Stimulated activated CD8-positive, alpha-beta memory T cell treated with anti-CD3 and anti-CD28 coated beads, Interleukin-12 subunit alpha, Interleukin-12 subunit beta, amount 100 ng/mL, for 1 hour (primary cell): ENCODE measurements at places on chromosomes 7 and 10.

GRCh38 chr10:75876710-75877109, 445.3 kb downstream of the LRMDA start:
- DNase-seq: no peak

GRCh38 chr10:128812000-128812399, 655.0 kb upstream of the MGMT start:
- no peak for DNase-seq

GRCh38 chr7:45181991-45182855, 24.6 kb downstream of the RAMP3 start:
- no peak for DNase-seq

GRCh38 chr10:72626444-72626754, 520 bp upstream of the MICU1 start:
- no peak for DNase-seq

DNA sequence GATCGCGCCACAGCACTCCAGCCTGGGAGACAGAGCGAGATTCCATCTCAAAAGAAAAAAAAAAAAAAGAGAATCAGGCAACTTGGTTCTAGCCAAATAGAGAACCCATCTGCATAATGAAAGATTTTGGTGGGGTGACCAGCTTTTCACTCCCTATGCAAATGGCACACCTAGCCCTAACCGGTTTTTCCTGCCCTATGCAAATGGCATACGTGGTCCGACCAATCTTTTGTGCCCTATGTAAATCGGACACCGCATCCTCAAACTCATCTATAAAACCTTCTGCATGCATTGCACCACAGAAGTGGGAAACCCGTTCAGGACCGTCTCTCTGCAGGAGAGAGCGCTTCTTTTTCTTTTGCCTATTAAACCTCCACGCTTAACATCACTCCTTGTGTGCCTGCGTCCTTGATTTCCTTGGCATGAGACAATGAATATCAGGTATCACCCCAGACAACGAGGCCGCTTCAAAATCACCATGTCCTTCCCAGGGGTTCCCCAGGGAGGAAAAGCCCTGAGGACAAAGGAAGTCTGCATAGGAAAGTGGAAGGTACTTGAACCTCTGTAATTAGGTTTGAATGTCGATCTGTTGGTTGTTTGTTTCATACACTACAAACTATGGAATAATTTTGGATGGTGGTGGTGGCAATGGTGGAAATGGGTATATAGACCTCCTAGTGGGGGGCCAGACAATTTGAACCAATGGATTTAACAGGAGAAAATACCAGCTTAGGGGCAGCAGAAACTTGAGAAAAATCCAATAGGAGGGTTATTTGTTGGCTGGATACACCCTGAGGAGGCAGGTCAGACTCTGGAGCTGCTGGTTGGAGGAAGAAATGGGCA, 396.2 kb downstream of the TYW1 start:
- DNase-seq: no peak

DNA sequence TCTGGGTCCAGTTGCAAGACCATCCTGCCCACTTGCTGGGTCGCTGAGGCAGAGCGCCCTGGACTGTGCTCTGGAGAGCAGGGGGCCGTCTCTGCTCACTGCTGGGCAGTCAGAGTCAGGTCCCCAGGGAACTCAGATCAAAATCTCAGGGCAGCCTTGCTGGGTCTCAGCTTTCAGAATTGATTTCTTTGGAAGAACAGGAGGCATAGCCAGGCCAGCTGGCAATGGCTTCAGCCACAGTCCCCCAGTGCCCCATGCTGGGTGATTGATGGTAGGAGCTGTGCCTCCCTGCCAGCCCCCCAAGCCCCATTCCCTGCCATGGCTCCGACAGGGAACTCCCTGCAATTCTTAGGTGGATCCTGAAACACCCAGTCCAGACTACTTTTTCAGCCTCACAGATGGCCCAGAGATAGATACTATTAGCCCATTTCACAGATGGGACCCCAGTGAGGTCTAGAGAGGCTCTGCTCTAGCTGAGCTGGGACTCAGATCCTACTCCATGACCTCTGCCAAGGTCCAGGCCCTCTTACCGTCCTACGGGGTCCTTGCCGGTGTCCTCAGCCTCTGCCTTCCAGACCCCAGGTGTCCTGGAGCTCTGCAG, 467 bp downstream of the MMRN2 start:
- no peak for DNase-seq

GRCh38 chr10:93604146-93604545, 3.1 kb upstream of the RBP4 start:
- DNase-seq: no peak

DNA sequence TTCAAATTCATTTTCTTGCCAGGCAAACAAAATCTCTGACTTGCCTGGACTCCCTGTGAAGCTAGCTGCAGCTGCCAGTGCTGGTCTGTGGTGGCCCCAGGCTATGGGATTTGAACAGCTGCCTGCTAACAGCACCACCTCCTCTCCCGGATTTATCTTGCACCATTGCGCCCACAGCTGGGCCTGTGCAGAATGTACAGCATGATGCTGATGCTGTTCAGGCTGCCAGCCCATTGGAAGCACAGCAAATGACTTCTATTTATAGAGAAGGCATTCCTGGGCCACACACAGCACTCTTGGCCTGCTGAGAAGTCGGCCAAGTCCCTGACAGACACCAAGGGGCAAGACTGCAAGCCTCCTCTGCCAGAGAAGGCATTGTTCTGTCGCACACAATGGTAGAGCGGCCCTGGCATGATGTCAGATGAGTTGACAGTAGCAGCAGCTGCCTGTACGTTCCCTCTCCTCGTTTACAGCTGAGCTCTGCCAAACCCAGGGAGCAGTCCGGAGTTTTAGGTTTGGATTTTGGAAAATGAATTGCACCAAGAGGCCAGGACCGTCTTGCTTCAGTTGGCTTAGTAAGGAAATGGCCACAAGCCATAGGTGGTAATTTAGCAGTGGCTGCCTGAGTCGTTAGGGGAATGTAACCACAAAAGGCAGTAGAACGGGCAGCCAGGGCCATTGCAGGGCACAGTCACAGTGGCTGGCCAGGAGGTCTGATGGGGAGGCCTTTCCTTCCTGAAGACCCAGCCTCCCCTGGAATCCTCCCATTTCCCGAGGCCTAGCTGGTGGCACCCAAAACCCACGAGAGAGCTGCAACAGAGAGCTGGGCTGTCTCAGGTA, 38.5 kb downstream of the MTURN start:
- DNase-seq: no peak

- no peak for DNase-seq
Measured at GRCh38 chr7:25823571-25823970, 328.4 kb upstream of the NFE2L3 start.

GRCh38 chr10:31656851-31657433, 271.7 kb downstream of the ARHGAP12 start:
- DNase-seq: no peak

DNA sequence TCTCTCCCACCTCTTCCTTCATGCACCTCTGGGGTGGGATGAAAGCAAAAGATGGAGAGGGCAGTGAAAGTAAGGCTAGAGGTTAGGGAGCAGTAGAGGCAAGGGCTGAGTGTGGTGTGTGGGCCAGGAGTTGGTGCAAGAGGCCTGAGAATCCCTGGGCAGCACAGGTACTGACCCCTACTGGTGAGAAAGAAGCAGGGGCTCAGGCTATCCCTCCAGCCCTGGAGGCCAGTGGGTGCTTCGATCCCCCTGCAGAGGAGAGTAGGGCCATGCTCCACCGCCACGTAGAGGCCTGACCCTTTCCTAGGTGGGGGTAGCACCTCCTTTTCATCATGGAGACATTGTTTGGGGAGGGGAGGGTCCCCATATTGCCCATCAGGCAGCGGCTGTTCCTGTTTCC, 9.8 kb downstream of the CDHR1 start:
- DNase-seq: no peak

DNA sequence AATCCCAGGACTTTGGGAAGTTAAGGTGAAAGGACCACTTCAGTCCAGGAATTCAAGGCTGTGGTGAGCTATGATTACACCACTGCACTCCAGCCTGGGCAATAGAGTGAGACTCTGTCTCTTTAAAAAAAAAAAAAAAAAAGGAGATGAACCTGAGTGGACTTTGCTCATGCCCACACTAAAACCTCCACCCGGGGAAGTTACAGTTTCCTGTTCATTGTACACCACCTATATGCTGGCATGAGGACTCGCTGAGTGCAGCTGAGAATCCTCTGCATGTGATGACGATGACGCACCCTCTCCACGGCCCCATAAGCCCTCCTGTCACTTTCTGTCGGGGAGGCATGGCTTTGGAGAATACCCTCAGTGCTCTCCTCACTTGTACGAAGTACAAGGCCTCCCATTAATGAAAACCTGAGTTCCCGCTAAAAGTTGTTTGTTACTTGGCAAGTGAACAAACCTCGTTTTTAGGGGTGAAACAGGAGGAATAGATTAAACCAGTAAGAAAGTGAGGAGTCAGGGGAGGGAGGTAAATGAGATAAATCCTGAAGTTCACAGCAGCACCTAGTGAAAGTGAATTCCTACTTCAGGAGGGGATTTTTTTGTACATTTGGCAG, 15.9 kb downstream of the TMEM176B start:
- no peak for DNase-seq

DNA sequence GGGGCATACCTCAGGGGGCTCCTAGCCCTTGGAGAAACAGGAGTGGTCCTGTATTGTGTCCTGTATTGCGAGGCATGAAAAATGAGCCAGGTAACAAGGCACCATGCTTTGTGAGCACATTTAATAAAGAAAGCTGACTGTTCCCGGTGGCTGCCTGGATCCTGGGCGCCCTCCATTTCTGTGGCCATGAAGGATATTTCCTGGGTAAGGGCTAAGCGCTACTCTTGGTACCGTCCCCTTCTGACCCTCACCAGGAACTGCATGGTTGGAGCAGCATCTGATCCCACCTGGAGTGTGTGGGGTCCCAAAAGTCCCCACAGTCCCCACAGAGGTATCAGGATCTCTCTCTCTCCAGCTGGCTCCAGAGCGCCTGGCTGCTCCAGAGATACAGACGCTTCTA, 139.5 kb downstream of the MAPK8 start:
- no peak for DNase-seq

DNA sequence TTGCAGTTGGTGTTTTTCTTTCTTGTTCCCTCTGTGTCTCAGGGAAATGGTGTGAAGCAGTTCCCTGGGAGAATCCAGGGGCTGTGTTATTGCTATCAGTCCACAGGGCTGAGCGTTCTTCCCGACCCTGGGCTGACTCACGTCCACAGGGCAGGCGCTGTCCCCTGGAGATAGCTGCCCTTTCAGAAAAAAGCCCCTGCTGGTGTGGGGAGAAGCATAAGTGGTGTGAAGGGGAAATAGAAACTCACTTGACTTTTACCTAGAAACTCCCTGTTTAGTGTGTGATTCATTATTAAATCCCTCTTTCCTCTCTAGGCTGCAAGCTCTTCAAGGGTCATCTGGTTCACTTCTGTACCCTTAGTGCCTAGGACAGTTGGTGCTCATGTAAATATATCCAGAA, 63.3 kb upstream of the SMNDC1 start:
- no peak for DNase-seq

DNA sequence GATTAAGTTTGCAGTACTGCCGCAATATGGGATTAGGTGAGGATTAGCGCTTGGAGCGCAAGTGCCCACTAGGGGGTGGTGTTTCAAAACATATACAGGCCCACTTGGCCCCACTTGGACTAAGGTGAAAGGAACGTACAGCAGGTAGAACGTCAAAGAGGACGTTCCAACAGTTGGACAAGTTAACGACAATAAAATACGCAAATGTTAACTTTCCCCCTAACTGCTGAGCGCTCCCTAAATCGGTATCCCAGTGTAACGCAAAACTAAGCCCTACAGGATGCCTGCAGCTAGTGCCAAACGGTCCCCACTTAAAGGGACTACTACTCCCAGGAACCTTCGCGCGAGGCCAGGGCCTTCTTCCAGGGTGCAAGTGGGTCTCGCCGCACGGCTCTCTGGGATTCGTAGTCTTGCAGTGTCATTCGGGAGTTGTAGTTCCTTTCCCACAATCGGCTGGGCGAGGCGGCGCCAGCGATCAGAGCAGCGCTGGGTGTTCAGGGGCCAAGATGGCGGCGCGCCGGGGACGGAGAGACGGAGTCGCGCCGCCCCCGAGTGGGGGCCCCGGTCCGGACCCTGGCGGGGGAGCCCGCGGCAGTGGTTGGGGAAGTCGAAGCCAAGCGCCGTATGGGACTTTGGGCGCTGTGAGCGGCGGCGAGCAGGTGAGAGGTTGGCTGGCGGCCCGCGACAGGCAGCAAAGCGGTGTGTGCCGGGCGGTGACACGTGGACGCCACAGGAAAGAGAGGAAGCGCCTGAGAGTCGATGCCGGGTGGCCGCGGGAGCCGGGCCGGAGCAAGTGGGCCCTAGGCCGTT, at the start of gene PPRC1:
PPRC1 (plus strand) TSS at position 478 of the 810 bp plus-strand sequence; CDS start at position 507, 29 bp downstream.
- peak; percentile 91 for DNase-seq

- no peak for DNase-seq
Measured at GRCh38 chr10:14039968-14040668, 290.6 kb downstream of the FRMD4A start.

GRCh38 chr7:117955046-117955445, 81.8 kb upstream of the CTTNBP2 start:
- DNase-seq: no peak

DNA sequence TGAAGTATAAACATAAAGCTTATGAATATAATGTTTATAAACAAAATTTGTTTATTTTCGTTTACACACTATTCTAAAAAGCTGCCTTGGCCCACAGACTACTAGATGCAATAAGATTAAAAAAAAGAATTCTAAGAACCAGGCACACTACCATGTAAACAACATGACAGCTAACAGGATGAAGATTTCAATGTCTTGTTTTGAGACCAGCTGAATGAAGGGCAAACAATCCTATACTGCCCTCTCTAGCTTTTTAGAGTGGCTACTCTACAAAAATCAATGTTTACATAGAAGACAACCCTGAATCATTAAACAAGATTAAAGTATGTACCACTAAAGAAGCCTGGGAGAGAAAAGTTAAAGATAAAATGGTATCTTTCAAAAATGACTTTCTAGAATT, 38.6 kb downstream of the SLC25A40 start:
- no peak for DNase-seq

DNA sequence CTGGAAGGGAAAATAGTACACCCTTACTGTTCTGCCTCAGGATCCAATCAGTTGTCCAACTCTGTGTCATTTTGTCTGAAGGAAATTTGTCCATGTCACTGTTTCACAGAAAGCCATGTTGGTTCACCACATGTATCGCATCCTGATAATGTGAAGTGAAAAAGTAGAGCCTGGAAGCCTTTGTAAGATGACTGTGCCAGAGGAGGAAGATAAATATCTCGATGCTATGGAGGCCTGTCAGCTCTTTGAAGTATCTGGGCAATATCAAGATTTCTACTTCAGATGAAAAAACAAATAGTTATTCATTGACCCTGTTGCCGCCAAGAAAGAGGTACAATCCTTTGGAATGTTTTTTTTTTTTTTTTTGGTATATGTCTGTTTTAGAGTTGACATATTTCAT, 270.5 kb downstream of the PHF14 start:
- no peak for DNase-seq

DNA sequence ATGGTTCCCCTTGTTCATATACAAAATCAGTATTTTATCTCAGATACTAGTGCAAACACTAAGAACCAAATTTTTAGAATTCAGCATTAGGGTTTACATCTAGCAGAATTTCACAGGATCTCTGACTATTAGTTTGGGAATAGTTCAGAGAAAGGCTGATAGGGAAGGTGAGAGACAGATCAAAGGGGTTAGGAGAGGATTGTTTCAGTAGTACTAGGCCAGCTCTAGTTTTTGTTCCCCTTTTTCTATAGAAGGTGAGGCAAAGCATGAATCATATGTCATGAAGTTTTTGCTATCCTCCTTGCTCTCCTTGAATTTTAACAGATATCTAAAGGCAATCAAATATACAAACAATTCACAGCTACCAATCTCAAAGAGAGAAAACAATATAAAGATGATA, 26.1 kb upstream of the CTNNA3 start:
- DNase-seq: no peak

GRCh38 chr7:151442776-151443496, 3.0 kb upstream of the CRYGN start:
- DNase-seq: no peak

GRCh38 chr7:1368682-1369571, 90.3 kb downstream of the MICALL2 start:
- no peak for DNase-seq
